ENCODE measurements at places on chromosomes 3 and 15.
A peak's percentile ranks its signal among the peaks of the same experiment; 100 is the strongest.

- no peak for DNase-seq
Observed at GRCh38 chr3:185250653-185251052, 3.2 kb downstream of the EHHADH start.

DNA sequence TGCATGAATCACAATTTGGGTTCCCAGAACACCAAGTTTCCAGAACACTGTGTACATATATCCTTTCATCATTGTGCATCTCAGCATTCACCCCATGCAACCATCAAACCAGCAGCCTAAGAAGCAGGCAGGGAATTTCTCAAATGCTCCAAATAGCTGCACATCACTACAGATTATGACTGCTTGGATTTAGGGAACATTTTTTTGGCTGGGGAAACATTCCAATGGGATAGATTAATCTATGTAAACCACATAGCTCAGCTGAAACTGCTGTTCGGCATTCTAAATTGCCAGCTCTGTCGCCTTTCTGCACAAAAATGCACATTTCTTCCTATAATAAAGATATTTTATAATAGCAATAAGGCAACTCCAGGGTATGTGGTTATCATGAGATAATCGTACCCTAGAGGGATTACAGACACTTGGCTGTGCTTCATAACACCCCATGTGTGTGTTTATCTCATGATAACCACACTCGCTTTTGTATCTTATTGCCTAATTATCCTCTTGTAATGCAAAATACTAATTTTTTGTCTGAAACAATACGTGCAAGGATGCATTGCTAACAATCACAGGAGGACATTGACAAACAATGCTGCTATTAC, 483.7 kb upstream of the DPH6 start:
- no peak for DNase-seq

GRCh38 chr3:10334042-10334441, 13.1 kb upstream of the SEC13 start:
- no peak for DNase-seq

DNA sequence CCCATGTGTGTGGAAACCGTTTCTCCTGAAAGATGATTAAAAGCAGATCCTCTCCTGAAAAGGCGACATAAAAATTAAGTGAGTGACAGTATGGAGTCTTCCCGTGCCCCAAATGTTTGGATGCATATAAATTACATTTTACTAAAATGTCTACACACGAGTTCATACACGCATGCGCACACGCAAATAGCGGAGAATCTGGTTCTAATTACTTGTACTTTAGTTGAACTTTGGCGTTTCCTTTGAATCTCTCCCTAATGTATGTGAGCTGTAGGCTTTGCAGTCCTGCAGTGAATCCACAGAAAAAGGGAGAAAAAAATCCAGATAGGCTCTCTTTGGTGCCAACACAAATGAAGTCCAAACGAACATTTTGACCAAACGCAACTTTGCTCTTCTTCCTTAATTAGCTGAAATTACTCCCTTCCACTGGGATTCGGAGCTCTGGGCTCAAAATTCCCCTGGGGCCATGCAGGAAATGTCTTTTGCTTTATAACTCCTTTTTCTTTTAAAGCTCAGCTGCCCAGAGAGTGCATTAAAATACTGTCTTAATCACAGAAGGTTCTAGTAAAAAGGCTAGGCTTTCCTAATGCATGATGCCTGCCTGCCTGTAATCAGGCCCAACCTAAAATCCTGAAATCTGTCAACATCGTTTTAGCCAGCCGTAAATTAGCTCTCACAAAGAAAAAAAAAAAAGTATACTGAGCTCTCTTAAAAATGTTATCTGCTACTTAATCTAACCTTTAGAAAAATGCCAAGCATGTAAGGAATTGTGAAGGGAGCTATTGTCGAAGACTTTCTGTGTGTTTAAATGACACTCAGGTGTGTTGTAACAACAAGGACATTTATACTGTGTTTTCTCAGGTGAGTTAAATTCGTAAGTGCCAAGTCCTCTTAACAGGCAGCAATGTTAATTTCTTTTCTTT, 26.2 kb downstream of the RARB start:
- DNase-seq, result no peak

DNA sequence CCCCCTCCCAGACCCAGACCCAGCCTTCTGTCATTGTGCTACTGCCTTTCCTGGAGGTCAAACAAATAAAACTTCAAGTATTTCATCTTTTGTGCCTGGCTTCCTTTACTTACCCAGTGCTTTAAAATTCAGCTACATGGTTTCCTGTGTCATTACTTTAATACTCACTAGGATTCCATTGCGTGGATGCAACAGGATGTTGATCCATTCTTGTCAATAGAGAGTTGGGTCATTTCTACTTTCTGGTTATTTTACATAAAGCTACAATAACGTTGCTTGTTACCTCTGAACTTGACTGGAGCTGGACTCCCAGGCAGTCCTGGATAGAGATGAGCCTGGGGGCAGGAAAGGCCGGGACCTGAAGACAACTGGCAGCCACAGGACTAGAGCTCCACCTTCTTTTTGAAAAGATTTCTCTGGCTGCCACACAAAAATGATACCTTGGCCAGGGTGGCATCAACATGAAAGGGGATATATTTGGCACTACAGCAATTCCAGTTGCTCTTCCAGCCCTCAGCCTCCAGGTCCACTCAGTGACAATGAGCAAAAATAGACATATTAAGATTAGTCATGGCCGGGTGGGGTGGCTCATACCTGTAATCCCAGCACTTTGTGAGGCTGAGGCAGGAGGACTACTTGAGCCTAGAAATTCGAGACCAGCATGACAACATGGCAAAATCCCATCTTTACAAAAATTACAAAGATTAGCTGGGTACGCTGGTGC, 23.3 kb upstream of the HEG1 start:
- no peak for DNase-seq

DNA sequence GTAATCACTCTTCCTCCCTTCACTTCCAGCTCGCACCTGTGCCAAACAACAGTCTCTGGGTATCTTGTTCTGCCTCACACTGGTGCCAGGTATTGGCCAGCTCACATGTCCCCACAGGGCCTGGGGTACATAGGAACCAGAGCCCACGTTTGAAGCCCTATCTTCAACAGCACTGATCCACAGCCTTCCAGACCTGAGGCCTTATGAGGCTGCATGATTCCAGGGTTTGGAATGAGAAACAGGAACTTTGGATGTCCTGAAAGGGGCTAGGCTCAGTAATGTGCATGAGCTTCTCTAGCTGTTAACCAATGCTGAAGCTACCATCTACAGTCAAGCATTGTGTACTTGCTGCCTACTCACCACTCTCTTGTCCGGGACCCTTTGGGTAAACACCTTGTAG, 92.4 kb downstream of the GPR156 start:
- DNase-seq, result no peak

DNA sequence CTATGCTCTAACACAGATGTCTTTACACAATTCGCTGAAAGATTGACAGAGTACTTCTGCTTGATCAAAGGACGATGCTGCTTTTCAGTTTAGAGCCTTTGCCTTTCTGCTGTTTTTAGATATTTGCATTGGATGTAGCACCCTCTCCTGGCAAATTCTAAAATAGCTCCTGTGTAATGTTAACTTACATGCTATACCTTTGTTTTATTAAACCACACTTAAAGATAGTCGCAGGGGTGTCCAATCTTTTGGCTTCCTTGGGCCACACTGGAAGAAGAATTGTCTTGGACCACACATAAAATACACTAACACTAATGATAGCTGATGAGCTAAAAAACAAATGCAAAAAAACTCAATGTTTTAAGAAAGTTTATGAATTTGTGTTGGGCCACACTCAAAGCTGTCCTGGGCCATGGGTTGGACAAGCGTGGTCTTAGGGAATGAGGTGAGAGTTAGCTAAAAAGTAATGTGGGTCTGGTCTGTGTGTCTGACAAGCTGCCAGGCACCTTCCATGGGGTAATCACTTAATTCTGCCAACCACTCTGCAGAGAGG, 62.9 kb downstream of the ATG7 start:
- no peak for DNase-seq

DNA sequence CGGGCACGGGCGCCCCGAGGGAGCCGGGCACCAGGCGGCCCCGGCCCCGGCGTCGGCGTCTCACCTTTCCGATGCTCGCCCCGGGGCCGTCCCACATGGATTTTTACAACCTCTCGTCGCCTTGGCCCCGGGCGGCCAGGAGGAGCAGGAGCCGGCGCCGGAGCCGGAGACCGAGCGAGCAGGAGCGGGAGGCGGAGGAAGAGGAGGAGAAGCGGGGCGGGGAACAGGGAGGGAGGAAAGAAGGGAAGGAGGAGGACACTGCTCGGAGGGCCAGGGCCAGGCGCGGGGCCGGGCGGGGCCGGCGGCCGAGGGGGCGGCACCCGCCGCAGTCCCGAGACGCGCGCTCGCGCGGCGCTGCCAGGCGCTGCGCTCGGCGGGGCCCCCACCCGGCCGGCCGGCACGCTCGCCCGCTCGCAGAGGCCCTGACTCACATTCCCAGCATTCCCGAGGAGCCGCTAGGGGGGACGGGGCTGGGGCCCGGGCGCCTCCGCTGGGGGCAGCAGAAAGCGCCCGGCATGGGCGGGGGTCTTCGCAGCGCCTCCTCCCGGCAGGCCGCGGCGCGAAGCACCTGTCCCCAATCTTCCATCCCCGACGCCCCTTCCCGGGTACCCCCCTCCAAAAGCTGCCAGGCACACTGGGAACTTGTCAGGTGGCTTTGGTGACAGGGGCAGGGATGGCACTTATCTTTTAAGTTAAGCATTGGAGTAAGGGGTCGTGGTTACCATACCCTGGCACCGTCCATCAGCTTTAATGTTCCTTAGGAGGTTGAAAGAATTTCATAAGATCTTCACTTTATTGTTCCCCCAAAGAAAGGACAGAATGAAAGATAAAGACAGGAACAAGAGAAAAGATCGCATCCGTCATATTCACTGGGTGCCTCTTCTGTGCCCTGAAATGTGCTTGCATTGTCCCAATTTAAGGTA, at the start of gene ERC2:
Gene ERC2 (minus strand): TSS at position 284 of the 923 bp plus-strand sequence.
- DNase-seq, result no peak

DNA sequence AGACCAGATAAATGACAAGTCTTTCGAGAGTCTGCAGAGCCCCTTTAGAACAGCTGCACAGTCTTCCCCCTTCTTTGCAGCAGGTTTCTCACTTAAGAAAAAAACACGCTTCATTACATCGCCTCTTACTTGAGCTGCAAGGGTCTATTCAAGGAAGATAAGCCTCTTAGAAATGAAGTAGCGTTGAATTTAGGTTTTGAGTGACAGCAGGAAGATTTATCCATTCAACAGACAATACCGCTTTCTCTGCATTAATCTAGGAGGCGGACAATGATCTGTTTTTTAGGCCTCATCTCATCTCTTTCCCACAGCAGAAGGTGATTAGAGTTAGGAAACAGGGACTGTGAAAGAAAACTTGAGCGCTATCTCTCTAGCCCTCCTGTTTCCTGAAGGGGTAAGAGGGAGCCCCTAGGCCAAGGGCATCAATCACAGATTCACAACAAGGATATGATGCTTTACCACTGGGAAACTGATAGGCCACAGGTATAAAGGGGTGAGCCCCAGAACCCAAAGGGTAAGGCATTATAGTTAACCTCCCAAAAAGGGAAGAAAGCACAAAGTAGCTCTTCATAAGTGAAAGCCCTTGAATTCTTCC, 84.3 kb downstream of the MECOM start:
- no peak for DNase-seq

DNA sequence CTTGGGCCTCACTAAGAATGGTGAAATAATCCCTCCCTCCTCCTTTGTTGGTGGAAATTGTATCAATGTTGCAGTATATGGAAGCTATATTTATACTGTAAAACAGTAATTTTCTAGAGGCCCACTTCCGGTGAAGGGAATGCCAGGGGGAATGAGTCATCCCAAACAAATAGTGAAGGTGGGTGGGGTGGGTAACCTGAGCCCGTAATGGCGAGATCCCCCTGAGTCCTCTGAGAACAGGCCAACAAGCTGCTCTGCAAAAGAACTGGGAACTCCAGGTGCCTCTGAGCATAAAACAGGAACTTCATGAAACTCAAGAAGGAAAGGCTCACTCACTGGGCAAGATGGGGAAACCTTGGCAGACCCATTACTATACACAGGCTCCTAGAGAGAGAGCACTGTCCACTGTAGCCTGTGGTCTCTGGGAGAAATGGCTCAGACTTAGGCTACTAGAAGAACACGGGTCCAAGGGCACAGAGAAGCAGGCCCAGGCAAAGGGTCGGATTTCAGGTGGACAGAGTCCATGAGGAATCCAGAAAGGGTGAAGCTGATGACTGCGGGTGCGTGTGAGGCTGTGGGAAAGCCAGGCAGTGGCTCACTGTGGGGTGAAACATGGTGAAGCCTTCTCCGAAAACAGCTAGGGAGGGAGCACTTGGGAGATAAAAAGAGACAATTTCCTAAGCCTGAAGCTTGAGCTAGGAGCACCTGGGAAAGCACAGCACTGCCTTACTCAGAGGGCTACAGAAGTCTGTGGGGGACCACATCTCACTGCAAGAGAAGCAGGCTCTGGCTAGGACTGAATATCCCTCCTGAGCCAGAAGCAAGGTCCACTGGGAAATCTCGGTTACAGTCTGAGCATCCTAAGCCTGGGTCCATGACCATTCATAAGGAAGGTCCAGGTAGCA, 19.8 kb downstream of the LARP6 start:
- DNase-seq, result no peak

DNA sequence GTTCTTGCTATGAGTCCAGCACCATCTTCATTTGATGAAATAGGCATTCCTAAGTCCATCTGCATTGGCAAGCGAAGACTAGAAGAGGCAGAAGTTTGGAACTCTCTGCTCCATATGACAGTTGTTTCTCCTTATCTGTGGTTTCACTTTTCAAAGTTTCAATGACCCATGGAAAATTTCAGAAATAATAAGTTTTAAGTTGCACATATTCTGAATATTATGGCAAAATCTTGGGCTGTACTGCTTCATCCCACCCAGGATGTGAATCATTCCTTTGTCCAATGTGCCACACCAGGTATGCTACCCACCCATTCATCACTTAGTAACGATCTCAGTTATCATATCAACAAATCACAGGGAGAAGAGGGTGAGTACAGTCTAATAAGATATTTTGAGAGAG, 647.9 kb downstream of the GRM7 start:
- DNase-seq, result no peak

GRCh38 chr3:31361371-31362273, 171.1 kb upstream of the STT3B start:
- no peak for DNase-seq

GRCh38 chr3:49869525-49870126, at the start of gene CAMKV:
Gene CAMKV, minus strand, starts transcription at chr3:49869906. Its CDS starts 7,518 bp downstream, at chr3:49862388.
- DNase-seq, result peak; percentile 34

DNA sequence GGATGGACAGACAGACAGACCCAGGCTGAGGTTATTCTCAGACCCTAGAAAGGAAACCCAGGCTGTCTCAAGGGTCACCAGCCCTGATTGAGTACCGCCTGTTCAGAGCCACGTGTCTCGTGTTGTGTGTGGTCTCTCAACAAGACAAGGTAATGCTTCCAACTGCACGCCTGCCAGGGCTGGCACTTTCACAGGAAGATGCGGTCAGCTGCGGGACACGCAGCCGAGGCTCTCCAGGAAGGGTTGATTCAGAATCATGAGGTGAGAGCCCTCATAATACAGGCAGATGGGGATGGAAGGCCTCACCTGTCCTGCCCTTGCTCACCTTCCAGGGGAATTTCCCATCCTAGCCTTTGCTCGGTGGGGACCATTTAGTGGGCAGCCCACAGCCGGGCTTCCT, 81.4 kb downstream of the TOP2B start:
- DNase-seq, result no peak

DNA sequence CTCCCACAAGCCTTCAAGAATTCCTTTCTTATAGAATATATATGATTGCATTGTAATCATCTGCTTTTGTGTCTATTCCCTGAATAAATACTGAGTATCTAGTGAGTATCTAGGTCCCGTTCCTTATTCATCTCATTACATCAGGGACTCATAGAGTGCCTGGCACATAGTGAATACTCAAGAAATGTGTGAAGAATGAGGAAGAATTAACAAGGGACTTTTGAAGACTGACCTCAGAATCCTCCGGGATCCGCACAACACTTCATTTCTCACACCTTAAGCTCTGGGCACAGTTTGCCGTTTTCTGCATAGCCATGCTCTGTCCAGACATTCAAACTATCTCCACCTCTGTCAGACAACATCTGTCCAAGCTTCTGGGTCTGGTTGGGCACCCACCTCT, 108.8 kb downstream of the STAC start:
- DNase-seq, result no peak
